ENCODE measurements at places on chromosomes 16 and 17.

- no peak for DNase-seq
These were observed 65.3 kb downstream of the RBFOX1 start for GRCh38 chr16:7397901-7398300.

DNA sequence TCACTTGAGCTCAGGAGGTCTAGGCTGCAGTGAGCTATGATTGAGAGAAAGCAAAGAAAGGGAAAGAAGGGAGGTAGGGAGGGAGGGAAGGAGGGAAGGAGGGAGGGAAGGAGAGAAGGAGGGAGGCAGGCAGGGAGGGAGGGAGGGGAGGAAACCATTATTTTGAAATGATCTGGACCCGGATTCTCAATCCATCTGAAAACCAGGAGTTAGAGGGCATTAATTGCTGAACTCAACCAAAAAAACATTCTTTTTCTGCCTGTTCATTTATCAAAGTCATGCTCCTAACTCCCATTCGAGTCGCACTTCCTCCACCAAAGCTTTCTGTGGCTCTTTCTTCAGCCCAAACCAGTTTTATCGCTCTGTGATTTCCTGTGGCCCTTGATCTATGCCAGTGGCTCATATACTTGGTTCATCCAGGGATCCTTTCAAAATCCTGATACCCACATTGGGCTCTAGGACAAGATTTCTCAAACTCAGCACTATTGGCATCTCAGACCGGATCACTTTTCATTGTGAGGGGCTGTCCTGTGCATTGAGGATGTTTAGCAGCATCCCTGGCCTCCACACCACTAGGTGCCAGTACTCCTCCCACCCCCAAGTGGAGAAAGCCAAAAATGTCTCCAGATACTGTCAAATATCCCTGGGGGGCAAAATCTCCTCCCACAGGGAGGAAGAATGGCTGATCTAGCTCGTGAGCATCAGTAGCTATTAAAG, 38.2 kb downstream of the CMTM4 start:
- no peak for DNase-seq

GRCh38 chr17:80546267-80546666, 1.6 kb downstream of the RPTOR start:
- DNase-seq, result no peak

GRCh38 chr17:69268543-69269014, 40.0 kb upstream of the ABCA10 start:
- no peak for DNase-seq

DNA sequence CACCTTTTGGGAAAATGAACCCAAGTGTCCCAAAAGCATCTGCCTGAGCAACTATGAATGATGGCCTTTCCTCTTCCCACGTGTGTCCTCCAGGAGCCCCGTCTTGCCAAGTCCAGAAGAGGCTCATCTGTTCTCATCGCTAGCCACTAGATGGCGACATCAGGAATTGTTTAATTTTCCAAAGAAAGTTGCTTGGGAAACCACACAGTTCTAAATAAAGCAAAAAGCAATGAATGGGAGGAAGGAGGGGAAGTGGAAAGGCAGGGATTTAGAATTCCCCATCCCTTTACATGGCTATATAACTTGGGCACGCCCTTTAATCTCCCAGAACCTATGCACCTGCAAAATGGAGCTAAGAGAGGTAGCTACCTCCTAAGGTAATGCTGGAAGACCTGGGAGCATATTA, 9.0 kb upstream of the CDH5 start:
- DNase-seq, result no peak

DNA sequence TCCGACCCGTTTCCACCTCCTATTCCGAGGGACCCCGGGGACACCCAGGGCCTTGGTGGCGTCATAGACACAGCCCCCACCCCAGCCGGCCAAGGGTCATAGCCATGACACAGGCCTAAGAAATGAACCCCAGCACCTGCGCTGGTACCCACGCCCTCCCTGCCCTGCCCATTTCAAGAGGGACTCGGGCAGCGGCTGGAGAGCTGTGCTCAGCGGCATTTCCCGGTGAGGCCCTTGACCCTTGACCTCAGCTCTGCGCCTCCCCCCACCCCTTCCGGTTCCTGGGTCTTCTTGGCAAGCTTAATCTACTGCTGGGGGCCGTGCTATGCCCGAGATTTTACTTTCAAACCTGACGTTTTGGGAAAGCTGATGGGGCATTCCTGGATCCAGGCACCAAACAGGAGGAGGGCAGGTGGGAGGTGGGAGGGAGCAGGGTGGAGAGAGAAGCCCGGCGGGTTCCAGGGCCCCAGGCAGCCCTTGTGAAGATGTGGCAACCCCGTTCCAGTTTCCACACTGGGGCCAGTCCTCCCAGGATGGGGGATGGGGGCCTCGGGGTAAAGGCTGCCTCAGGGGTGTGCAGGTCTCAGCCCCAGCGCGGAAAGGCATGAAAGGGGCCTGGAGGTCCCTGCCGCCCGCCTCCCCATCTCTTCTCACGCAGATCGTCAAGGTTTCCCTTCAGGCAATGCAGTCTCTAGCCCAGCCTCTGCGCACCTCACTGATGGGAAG, at the start of gene SLC22A31:
SLC22A31 (minus strand) TSS at position 414 of the 726 bp plus-strand sequence; CDS start at position 378, 36 bp downstream.
- no peak for DNase-seq

DNA sequence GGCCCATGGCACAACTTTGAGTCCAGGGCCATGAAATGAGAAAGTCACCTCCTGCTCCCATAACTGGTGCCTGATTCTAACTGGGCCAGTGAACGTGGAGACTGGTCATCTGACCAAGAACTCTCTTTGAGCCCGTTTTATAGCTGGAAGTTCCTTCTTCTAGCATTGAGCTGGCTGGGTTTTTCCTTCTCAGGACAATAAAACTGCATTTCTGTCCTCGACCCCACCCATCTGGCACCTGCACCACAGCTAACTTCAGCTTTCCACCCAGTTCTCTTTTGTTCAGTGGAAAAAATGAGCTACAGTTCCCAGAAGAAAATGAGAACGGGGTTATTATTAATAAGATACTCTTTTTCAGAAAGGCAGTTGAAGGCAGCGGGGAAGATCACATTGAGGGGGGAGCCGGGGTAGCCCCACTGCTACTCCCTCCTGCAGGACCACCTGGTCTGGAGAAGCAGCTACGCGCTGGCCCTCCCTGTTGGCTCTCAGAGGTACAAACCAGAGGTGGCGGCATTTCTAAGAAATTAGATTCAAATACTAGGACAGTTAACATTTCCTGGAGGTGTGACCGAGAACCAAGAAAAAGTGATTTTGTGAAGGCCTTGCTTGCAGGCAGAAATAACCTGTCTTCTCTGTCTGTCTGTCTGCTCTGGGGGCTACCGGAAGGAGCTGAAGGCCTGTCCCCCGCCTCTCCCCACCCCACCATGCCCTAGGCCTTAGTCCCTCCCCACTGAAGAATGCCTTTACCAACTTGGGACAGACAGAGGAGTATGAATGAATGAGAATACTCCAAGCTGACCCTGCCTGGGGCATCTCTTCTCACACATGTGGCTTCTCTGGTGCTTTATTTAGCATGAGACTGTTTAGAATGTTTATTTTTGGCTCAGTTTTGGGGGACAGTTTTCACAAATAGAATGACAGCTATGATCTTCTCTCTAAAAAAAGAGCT, 123.9 kb downstream of the XYLT1 start:
- no peak for DNase-seq

GRCh38 chr16:27199736-27200135, 3.6 kb upstream of the KDM8 start:
- DNase-seq, result no peak

- no peak for DNase-seq
These were observed 17.6 kb downstream of the CLUAP1 start for GRCh38 chr16:3518292-3518985.

- peak; percentile 25 for DNase-seq
These were observed 3.7 kb upstream of the LYZL6 start for GRCh38 chr17:35947156-35947585.

DNA sequence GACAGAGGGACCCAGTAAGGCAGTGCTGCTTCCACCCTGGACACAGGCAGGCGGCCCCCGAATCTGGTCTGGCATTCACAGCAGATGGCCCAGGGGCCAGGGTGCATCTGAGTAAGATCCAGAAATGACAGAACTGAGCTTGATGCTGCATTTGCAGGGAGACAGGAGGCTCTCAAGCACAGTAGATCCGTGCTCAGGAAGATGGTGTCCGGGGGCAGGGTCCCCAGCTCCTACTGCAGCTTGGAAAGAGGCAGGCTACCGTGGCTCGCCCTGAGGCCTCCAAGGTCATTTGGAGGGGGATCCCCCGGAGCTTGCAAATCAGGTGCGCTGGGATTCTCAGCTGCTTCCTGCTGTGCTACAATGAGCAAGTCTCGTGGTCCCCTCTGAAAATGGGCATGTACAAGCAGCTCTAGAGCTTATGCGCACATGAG, 2.2 kb downstream of the C16orf95 start:
- no peak for DNase-seq

DNA sequence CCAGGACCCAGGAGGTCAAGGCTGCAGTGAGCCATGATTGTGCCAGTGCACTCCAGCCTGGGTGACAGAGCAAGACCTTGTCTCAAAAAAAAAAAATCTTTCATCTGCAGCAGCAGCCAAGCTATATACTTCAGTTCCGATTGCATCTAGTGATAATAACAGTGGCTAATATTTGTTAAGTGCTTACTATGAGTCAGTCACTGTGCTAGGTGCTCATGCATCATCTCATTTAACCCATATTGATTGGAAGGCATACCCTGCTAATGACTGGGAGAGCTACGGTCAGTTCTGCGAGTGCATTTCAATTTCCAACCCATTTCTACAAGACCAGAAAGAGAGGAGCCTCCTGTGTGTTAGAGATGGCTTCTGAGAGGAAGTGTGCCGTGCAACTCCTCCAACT, 7.7 kb upstream of the TUBG2 start:
- DNase-seq, result no peak

DNA sequence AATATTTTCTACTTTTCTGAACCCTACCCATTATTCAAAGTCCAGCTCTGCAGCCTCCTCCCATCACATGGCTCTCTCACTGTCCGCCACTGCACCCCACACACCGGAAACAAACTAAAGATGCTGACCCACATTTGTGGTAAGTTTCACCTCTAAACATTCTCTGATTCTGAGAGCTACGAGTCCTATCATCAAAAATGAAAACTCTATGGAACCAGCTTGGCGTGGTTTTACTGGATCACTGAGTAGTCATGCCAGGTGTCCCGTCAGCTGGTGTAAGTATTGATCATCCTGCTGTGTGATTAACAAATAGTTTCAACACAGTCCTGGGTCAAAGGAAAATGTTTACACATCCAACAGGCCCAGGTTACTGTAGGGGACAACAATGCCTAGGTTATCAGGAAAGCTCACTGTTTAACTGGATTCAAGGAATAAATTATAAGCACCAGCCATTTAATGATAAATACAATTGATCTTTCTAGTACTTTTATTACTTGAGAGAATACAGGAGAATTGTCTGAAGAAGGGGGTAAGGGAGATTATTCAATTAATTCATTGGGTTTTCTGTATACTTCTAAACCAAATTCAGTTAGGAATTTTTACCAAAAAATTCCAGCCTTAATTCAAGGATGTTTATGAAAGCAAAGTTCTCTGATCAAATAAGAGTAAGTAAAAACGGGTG, 33.9 kb downstream of the CYTH1 start:
- DNase-seq, result no peak

DNA sequence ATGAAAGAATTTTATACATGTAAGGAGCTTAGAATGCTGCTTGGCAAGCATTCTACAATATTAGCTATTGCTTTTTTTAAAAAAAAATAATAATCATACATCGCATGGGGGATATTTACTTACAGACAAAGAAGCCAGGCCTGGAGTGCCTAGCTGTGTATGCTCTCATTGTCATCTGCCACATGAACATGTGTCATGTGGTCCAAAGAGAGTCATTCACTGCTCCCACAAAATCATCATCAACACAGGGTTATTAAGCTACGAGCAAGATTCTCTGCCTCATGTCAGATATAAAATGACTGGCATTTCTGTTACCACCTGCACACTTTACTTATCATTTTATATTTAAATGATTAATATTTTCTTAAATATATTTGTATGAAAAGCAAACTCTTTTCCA, 1.9 kb upstream of the MT1E start:
- no peak for DNase-seq

DNA sequence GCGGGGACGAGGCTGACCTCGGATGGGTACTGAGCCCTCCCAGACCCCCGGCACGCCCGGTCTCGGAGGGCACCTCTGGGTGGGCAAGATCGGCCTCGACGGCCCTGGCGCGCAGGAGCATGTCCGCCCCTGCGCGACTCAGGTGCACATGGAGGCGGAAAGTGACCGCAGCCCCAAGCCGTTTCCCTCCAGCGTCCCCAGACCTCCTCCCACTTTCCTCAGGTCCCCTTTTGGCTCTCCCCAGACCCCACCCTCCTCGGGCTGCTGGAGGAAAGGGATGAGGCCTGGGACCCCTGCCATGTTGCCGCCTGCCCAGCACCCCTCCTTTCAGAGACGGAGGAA, 10.0 kb downstream of the RPL19 start:
- DNase-seq, result no peak

DNA sequence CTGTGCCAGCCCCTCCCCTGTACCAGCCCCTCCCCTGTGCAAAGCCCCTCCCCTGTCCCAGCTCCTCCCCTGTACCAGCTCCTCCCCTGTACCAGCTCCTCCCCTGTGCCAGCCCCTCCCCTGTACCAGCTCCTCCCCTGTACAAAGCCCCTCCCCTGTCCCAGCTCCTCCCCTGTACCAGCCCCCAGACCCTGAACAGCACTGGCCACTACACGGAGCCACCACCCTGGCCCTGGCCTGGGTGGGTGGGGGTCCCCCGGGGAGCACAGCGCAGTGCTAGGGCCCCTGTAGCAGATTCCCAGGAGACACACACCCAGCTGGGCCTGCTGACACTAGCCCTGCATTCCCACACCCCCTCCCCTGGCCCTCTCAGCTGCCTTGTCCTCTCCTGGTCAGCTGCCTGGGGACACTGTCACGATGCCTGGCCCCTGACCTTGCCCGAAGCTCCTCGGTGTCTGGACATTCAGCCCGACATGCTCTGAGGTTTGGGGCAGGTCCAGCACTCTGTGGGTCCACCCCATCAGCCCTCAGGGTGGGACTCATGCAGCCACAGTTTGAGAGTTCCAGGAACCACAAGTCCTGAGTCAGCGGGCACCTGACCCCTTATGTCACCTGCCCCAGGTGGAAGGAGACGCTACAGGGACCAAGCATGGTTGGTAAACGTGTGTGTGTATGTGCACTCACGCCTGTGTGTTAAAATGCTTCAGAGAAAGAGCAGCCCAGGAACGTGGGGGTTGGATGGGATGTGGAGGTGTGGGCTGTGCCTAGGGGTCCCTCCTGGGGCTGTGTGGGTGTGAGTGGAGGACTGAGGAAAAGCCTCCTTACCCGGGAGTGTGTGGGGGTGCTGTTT, 114.2 kb downstream of the METRNL start:
- no peak for DNase-seq

DNA sequence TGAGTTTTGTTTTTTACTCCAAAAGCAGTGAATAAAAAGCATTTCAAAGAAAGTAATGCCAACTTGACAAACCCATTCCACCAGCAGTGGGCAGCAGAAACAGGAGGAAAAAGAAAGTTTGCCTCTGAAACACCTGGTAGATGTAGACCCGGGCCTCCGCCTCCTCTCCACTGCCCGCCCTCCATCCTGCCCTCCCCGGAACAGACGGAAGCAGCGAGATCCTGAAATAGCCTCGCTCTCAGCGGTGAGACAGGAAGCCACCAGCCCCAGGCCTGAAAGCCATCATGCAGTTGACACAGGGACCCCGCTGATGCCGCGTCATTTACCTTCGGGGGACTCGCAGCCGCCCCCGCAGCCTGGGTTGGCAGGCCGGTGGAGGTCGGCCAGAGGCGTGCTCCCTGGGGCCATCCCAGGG, 67.8 kb downstream of the C16orf78 start:
- DNase-seq, result peak; percentile 28

Data from activated CD8-positive, alpha-beta memory T cell treated with anti-CD3 and anti-CD28 coated beads for 4 hours (primary cell).